ENCODE measurements at places on chromosomes 12 and 14.

DNA sequence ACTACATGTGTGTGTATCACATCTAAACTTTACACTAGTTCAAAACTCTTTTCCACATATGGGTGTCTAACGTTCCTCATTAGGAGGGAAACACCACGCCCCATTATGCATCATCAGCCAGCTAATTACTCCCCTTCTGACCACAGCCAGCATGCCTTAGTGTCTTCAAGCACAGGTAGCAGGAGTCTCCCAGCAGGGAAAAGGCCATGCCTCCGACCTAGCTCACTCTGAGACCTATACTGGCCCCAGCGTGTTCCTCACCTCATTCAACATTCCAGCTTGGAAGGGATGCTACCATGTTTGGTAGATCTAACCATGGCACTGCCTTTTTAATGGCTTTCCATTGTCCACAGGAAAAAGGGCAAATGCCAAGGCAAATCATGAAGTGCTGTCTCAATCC is 66.1 kb upstream of the PRB2 start:
- DNase-seq = no peak

DNA sequence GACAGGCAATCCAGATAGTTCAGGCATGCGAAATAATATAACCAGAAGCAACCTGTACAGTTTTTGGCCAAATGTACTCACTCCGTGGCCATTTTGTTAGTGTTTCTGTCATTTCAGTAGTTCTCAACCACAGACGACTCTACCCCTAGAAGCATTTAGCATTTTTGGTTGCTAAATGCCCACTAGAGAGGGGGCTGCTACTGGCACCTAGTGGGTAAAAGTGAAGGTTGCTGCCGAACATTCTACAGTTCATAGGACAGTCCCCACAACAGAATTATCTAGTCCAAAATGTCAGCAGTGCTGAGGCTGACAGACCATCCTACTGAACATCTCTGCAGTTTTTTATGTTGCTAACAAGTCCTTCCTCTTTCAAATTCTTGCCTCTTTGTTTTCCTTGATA is 107.4 kb downstream of the TSHR start:
- no peak for DNase-seq

- no peak for DNase-seq
Observed at GRCh38 chr12:98471085-98471484, 44.3 kb upstream of the TMPO start.

DNA sequence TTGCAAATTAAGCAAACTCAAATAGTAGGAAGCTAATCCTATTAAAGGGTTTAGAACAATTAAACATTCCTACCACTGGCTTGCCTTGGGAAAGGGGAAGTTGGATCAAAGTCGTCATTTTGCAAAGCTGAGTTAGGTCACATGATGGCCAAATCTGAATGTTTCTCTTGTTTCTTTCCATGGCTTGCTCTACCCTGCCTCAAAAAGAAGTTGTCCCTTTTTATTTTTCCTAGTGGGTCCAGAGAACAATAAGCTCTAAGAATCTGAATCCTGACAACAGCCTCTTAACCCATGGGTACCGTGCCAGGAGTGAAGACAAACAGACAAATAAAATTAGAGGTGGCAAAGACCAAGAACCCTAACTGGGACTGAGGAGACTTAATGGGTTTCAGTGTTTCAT is 26.2 kb upstream of the NPFF start:
- DNase-seq = no peak

DNA sequence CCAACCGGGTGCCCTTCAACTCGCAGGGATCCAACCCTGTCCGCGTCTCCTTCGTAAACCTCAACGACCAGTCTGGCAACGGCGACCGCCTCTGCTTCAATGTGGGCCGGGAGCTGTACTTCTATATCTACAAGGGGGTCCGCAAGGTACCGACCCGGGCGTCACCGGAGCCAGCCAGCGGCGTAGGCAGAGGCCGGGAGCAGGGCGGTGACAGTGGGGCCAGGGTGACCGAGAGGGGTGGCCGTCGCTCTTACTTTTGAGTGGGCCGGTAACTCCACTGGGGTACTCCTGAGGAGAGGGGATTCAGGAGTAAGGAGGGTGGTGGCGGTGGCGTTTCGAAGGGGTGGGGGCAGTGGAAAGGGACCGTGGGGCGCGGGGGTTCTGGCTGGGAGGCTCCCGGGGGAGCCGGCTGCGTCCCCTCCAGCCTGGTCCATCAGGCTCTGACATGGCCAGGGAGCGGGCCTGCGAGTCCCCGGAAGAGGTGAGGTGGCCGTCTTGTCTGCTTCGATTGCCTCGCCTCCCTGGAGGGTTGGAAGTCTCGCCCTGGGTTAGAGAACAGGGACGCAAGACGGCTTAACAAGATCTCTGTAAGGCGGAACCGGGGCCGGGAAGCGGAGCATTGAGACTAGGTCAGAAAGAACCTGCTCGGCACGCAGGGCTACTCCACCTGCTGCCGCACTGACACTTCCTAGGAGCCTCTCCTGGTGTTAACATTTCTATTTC is 491 bp downstream of the WDR20 start:
- no peak for DNase-seq

DNA sequence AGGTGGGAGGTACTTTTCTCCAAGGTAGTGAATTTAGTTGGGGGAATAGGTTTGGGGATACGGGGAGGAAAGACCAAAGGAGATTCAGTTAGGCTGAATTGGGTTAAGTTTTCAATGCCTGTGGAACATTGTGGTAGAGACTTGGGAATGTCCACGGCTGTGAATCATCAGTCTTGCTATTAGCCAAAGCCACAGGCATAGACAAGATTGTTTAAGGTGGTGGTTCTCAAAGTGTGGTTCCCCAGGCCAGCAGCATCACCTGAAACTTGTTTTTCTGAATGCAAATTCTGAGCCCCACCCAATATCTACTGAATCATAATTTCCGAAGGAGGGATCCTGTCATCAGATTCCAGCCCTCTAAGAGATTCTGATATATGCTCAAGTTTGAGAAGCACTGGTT is 316.2 kb downstream of the EGLN3 start:
- DNase-seq = no peak

GRCh38 chr14:76773188-76773885 is 12.1 kb downstream of the VASH1 start:
- DNase-seq = no peak

DNA sequence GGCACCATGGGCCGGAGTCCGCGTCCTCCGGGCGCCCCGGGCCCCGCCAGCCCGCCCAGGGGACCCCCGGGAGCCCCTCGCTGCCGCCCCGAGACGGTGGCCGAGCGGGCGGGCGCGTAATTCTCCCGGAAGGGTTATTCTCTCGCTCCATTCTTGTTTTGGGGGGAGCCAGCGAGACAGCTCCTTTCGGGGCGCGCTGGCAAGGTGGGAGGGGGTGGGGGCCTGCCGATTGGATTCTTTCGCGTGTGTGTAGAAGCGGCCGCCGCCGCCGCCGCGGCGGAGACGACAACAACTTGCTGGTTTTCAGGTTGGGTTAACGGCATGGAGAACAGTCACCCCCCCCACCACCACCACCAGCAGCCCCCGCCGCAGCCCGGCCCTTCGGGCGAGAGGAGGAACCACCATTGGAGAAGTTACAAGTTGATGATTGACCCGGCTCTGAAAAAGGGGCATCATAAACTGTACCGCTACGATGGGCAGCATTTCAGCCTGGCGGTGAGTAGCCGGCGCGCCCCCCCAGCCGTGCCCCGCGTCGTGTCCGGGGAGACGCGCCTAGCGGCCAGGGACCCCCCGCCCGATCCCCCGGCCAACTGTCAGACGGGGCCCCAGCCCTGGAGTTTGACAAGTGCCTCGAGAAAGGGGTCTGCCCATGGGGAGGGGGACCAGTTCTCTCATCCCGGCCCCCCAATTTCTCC is 755 bp downstream of the SETD1B start:
- DNase-seq = peak; percentile 53

DNA sequence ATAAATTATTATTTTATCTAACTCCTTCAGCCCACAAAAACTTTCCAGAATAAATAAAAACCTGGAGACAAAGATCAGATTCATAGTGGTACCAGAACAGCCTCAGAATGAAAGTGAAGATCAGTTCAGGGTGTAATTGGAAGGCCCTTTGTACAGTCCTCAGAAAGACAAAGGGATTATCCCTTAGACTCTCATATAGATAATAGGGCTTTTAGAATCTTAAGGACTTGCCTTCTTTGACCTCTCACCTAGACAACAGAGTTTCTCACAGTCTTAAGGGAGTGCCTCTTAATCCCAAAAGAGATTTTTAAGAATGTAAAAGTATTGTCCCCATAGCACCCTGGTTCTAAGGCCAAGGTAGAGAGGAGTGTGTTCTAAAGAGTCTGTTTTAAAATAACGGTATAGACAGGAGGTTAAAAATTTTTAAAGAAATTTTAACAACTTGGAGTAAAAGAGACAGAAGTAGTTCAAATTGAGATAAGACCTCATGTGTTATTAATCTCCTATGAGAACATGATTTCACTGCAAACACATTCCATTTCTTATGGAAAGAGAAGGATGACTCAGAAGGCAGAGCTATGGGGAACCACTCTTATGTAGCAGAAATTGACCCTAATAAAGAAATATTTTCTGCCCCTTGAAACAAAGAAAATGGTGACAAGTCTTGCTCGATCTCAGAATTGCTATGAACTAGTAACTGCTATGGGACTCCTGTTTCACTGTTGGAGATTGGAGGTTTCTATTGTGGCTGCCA is 24.2 kb upstream of the NOVA1 start:
- DNase-seq = no peak

DNA sequence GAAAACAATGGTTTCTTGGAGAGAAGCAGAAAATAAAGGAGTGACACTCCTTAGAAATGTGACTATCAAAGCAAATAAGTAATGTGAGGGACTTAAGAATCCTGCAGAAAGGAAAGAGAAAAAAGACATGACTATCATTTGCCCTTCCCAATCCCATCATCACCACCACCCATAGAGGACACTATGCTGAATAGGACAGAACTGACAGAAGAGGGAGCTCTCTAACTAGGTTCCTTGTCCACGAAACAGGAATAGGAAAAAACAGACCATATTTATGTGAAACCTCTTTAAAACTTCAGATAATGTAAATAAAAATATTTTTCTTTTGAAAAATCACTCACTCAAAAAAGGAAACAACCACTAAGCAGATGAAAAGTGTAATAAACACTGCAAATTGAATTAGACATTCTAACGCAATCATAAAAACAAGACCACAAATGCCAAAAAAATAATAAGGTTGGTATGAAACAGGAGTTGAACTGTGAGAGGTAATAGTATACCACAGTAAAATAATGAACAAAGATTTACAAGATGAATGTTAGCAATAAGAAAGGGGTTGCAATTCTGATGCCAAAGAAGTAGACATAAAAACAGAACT is 24.1 kb downstream of the KLRD1 start:
- no peak for DNase-seq

GRCh38 chr14:60970146-60970545 is 10.7 kb downstream of the TRMT5 start:
- DNase-seq = no peak

DNA sequence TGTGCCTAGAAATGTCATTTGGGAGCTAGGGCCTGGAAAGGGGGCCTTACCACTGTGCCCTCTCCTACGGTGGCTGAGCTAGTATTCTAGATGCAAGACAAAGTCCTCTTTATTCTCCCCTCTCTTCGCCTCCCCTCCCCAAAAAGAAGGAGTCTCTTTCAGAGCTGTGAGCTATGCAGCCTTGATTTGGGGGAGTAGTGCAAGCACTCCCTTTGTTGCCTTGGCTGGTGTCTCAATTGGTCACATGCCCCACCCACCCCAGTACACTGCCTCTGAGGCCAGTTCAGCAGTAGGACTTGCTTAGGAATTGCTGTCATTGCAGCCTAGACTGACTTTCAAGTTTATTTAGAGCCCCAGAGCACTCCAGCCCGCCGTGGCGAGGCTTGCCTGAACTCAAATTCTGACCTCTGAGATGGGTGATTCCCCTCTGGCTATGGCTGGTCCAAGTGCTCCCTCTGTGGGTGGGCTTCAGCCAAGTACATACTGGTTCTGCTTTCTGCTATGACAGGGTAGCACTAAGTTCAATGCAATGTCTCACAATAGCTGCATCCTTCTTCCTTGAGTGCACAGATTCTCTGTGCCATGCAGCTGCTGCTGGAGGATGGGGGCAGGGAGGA is 37.0 kb upstream of the FBXO33 start:
- no peak for DNase-seq

GRCh38 chr12:104555648-104556047 is 98.9 kb downstream of the CHST11 start:
- no peak for DNase-seq

DNA sequence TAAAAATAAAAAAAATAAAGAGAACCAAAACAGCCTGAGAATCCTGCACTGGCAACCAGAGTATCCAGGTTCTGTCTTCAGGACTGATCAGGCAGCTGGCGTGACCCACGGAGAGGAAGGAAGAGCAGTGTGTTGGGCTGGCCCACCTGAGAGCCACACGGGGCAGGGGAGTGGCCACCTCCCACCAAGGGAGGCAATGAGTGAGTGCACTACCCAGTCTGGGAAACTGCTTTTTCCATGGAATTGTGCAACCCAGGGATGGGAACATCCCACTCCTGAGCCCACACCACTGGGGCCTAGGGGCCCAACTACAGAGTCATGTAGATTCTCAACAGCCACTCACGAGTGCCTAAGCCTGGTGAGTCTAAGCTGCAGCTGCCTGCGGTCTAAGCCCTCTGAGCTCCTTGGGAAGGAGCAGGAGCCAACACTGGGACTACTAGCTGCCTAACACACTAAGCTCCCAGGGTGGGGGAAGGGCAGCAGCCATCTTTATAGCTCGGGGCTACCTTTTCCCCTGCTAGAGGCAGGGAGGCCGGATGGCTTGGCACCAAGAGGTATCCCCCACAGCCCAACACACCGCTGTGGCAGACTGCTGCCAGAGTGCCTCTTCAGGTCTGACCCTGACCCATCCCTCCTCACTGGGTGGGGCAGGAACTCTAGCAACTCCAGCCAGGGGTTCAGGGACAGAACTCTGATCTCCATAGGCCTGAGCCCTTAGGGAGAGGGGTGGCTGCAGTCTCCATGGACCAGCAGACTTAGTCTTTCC is 610.9 kb downstream of the RERGL start:
- no peak for DNase-seq

DNA sequence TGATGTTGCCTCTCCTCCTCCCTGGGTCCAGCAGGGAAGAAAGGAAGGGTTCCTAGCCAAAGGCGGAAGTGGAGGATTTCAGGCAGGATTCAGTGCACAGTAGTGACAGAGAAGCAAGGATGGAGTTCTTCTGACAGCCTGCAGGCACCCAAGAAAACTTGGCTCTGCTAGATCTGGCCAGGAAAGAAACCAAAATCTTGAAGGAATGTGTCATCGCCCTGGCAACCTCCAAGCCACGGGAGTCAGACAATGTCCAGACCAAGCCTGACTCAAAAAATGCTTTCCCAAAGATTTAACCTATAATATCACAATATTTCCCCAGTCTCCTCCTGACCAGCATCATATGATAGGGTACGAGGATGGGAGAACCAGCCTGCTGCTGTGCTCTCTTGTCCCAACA is 22.8 kb upstream of the DHRS4 start:
- no peak for DNase-seq

GRCh38 chr14:77390188-77390587 is 13.0 kb downstream of the SAMD15 start:
- no peak for DNase-seq

GRCh38 chr12:109999983-110000505 is 814 bp downstream of the ANKRD13A start:
- no peak for DNase-seq

GRCh38 chr14:61438860-61439765 is 117.7 kb downstream of the PRKCH start:
- DNase-seq = peak; percentile 37

GRCh38 chr14:65001723-65002122 is 15.0 kb downstream of the FNTB start:
- DNase-seq = no peak

All from 8988T (cell line).